ENCODE measurements at places on chromosomes 6 and 20.

DNA sequence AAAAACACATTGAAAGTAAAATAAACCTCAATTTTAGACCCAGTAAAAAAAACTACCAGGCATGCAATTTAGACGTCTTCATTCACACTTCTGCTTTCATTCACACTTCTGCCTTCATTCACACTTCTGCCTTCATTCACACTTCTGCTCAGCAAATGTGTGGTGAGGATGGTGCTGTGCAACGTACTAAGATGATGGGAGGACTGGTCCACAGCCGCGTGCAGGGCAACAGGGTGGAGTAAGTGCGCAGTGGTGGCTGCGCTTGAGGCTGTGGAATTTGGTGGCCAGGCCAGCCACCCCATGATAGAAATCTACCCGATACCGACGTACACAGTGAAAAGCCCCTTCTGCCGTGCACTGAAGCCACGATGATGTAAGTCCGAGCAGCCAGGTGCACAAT, 114.3 kb upstream of the CD93 start:
- no peak for DNase-seq

GRCh38 chr6:170039156-170040114, 251.4 kb downstream of the DLL1 start:
- no peak for DNase-seq

DNA sequence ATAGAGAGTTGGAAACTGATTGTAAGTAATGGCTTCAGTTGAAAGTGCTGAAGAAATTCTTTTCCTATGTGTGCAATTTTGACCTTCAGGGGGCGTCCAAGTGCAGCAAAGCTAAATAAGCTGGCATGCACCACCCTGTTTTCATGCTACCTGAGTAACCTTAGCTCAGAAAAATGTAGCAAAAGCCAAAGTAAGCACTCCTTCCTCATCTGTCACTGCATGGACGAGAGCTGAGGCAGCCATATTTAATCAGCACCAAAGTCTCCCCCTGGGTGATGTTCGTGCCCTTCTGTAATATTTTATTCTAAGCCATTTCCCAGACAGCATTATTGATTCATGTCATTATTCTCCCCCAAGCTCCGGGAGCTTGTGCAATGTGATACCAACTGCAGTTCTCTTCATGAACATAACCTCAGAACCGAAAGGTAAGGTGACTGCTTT, 123.1 kb downstream of the RPS12 start:
- DNase-seq: no peak

DNA sequence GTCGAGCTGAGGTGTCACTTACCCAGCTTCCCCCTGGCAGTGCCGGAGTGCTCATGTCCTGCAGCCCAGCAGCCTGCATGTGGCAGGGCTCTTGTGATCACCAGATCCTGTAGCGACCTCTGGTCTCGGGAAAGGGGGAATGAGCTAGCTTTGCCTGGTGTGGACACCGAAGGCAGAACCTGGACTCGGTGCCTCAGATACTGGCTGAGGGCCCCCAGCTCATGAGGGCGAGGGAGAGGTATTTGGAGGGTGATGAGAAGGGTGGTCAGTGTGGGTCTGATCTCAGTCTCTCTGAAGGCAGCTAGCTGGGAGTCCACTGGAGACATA, 26.3 kb downstream of the SUN5 start:
- no peak for DNase-seq

- DNase-seq: no peak
These were observed 217.3 kb upstream of the PREP start for GRCh38 chr6:105619971-105620741.

All from activated gamma-delta T cell treated with anti-CD3 and anti-CD28 coated beads, Interleukin-2, amount 50 U/mL, for 16 hours (primary cell).